Naive thymus-derived CD4-positive, alpha-beta T cell (primary cell): ENCODE measurements at places on chromosomes 1 and 21. TPM values are rescaled to one million over a fixed set of nuclear protein-coding genes. Genes with fewer than 3 reads are reported as not detected.

Gene AKR7A3
- total RNA-seq: 1.0 TPM

Gene MMP23B
- 12.8 TPM for total RNA-seq

Gene CD1E
- not detected for total RNA-seq

Gene GSTM3
- total RNA-seq: 3.4 TPM

Gene CHML
- 11.1 and 11.6 TPM in 2 replicates for total RNA-seq

Gene HSD11B1
- total RNA-seq: 3.6 and 4.3 TPM in 2 replicates

Gene SNX27
- total RNA-seq: 42.1 TPM

Gene DIO1
- total RNA-seq: not detected

Gene TCEANC2
- total RNA-seq: 15.1 TPM

Gene CAPN8
- not detected in 2 replicates for total RNA-seq

Gene SPRR2F
- total RNA-seq: not detected

Gene PIGM
- total RNA-seq: 7.0 TPM in 2 replicates

Gene LEFTY2
- total RNA-seq: not detected

Gene RCSD1
- 149 and 153 TPM in 2 replicates for total RNA-seq

Gene FTCD
- total RNA-seq: 2.0 TPM

Gene EPHA8
- total RNA-seq: not detected
